T-helper 1 cell (primary cell): ENCODE measurements at places on chromosomes 12 and 14.

GRCh38 chr14:89617481-89618329 lies 200.7 kb upstream of the FOXN3 start:
- no peak for DNase-seq

GRCh38 chr12:47414511-47414910 lies 291.3 kb downstream of the RPAP3 start:
- DNase-seq, result no peak

DNA sequence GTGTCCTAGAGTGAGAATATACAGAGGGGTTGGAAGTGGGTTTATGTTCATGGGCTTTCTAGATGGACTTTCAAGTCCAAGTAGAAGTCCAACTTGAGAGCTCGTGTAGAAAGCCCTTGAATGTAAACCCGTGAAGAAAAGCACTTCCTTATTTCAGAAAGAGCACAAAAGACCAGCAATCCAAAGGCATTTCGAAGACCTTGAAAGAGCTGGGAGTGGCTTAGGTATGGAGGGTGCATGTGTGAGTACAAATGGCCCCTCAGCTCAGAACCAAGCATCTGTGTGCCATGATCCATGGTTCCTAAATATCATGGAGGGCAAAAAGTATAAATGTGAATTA lies 160.7 kb downstream of the ETV6 start:
- no peak for DNase-seq

DNA sequence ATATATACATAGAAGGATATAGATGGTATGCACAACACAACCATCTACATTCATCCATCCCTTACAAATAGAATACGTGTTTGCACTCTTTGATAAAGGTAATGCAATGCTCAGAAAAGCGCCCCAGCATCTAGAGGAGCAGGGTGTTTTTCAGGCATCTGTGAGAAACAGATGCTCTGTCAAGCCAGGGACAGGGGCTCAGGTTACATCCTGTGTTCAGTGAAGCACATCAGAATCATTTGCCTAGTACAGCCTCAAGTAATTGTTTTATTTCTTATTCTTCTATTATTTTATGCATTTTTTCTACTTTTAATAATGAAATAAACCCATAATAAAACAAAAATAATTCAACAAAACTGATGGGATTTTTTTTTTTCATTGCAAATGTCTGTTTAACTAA lies 50.5 kb upstream of the HIF1A start:
- no peak for DNase-seq

- DNase-seq, result no peak
Measured at GRCh38 chr14:103031566-103031911, 25.8 kb downstream of the CDC42BPB start.

DNA sequence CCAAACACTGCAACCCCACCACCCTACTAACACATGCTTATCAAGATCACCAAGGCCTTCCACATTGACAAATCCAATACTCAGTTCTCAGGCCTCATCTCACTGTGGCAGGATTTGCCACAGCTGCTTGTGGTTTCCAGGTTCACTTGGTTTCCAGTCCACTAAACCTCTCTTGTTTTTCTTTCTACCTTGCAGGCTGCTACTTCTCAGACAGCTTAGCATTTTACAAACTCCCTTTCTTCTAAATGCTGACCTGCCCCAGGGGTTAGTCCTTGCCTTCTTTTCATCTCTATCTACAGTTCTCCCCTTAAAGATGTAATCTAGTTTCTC lies 84.1 kb downstream of the BCAT1 start:
- no peak for DNase-seq

DNA sequence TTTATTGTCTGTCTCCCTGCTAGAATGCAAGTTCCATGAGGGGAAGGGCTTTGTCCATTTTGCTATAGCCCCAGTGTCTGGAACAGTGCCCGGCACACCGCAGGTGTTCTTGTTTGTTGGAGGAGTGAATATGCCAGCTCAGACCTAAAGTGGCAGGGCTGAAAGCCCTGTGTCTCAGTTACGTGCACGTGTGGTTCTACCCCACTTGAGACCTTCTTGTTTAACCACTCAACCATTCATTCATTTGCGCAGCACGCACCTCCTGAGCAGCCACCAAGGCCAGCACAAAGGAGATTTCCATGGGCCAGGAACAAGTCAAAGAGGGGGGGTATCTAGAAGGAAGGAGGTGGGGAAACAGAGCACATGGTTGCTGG lies 338.0 kb upstream of the FKBP4 start:
- no peak for DNase-seq

DNA sequence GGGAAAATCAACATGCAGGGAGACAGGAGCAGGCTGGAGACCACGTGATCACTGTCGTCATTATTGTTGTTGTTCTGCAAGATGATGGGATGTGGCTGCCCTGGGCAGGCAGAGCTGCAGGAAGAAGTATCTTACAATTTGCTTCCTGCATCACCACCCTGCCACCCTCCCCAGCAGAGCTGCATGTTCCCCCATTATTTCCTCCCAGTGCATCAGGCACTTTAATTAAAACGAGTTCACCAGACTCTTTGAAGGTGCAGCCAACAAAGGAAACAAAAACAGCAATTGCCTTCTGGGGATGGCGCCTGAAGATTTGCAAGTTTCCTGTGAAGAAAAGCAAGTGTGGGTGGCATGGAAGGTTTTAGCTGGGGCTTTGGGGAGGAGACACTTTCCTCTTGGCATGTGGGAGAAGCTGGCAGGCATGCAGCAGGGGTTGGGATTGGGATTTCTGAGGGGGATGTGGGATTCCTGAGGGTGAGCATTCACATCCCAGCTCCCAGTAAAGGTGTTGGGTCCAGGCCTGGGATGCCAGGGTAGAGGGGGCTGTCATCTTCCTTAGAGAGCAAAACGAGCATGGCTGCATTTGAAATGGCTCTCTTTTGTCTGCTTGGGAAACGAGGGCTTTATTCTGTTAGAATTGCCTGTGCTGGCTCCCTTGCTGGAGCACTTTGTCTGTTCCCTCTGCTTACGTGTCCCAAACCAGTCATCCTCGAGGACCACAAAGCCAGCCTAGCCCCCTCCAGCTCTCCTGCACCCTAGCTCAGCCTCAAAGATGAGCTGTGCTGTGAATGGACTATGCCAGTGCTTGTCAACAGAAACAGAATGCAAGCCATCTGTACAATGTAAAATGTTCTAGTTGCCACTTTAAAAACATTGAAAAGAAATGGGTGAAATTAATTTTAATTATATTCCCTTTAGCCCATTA lies 11.5 kb upstream of the C14orf132 start:
- DNase-seq, result no peak

- DNase-seq, result no peak
Measured at GRCh38 chr12:120367233-120367923, 1.6 kb downstream of the MSI1 start.

- DNase-seq, result no peak
Measured at GRCh38 chr12:132278401-132279183, 50.8 kb downstream of the GALNT9 start.

DNA sequence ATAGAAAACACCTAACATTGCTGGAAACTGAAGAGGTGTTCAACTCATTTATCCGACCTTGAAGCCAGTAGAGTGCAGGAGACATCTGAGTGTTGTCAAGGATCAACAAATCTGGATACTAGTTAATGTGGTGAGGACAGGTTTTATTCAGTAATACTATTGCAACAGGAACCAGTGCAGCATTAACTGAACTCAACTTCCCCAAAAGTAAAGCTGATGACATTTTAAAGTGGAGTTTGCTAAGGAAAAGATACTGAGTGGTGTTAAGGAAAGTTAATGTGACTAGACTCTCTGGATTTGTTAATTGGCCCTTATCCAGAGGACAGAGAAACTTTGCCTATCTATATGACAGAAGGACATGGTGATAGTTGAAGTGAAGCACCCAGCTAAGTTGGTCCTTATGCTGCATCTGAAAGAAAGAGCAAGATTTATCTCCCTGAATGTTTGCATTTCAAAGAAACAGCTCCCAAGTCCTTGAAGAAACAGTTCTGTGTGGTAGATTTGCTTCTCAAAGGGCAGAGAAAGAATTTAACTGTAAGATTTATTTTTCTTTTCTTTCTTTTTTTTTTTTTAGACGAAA lies 1.2 kb upstream of the CLEC7A start:
- no peak for DNase-seq

- no peak for DNase-seq
Measured at GRCh38 chr14:58942516-58942915, 246.0 kb upstream of the DAAM1 start.

DNA sequence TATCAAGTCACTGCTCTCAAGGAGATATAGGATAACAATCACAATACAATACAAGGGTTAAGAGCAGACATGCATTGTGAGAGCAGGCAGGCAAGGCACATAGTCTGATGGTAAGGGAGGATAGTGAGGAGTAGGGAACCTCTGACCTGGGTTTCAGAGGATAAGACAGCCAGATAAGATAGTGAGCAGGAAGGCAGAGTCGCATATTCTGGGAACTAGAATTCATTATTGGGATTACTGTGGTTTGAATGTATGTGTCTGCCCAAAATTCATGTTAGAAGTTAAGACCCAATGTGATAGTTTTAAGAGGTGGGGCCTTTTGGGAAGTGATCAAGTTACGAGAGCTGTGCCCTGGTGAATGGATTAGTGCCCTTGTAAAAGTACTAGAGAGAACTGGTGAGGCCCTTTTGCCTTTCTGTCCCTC lies 14.4 kb upstream of the ATF1 start:
- DNase-seq, result no peak

- no peak for DNase-seq
Measured at GRCh38 chr12:122610911-122611310, 83.9 kb downstream of the KNTC1 start.

GRCh38 chr12:87814625-87815024 lies 214.6 kb downstream of the C12orf50 start:
- DNase-seq, result no peak
